ENCODE measurements at places on chromosomes 7 and 10.

DNA sequence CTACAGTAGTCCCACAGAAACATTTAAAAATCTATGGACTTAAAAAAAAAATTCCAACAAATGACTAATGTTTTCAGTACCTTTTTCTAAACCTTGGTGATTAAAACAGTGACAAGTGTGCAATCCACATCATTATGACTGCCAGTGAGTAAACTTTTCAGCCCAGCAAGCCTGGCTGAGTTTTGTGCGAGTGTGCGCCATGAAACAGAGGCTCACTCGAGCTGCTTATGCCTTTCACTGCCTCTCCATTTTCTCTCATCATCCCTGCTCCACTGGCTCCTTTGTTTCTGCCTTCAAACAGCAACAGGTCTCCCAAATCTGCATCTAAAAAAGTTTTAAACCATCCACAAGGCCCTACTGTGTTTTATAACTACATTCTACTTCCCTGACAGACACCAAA, 105.8 kb downstream of the USP6NL start:
- no peak for DNase-seq

DNA sequence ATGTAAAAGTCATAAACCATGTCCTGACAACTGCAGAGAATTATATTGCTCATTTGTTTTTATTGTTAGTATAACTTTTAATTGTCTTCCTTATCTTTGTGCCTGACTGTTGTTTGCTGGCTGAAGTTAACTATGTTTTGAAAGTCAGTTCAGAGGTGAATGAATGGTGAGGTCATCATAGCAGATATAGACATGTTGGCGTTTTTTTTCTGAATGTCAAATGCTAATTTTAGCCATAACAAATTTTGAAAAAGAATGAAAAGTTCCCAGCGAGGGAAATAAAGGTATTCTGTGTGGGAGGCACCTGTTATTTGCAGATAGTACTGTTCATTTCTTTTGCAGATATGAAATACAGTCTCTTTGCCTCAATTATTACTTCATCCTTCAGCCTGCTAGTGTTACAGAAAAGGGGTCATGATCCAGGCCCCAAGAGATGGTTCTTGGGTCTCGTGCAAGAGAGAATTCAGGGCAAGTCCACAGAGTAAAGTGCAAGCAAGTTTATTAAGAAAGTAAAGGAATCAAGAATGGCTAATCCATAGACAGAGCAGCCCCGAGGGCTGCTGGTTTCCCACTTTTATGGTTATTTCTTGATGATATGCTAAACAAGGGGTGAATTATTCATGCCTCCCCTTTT, 96.5 kb downstream of the CAMK1D start:
- no peak for DNase-seq

- DNase-seq, result no peak
Measured at GRCh38 chr10:133237588-133238465, at the start of gene VENTX. Gene VENTX, plus strand, starts transcription at chr10:133237855. Its CDS starts 60 bp downstream, at chr10:133237915.

DNA sequence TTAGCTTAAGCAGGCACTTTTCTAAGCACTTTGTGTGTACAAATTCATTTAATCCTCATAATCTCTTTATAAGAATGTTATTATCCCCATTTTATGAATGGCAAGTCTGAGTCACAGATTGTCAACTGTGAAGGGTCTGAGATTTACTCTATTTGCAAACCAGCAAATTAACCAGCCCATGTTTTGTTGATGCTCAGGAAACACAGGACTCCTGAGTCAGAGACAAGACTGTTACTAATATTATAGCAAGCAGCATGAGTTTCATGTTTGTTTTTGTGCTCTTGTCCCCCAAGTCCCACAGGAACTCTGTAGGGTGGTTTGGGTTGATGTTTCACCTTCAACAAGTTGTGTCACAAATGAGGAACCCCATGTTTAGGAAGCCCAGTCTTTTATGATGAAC, 182.0 kb upstream of the PPP1R3A start:
- no peak for DNase-seq

DNA sequence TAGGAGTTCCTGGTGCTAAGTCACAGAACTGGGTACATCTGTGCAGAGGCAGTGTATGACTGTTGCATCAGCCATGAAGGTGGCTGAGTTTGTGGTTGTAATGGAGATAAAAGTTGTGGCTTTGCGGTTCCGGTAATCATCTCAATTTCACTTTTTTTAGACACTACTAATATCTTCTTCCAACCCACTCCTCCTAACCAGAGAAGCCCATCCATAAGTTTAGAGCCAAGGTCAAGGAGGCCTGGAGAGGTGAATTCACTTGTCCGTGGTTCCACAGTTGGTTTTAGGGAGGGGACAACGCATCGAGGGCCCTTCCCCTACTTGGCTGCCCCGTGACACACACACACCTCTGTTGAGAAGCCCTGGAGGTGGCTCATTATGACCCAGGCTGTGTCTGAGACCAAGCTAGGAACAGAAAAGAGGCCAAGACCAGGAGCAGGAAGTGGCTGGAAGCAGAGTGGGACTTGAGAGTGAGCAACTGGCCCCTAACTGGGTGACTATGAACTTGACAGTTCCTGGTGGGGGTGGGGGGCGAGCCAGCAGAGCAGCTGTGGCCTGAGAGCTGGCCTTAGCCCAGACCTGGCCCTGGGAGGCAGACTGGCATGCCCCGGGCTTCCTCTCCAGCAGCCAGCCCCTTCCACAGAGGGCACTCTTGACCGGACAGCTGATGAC, 66.8 kb upstream of the COL13A1 start:
- no peak for DNase-seq

- no peak for DNase-seq
Measured at GRCh38 chr10:78923647-78924318, 145.0 kb upstream of the ZMIZ1 start.
